Mesothelial cell of epicardium (in vitro differentiated cells): ENCODE measurements at places on chromosomes 1 and 21. TPM values are rescaled to one million over a fixed set of nuclear protein-coding genes. Genes with fewer than 3 reads are reported as not detected.

GRCh38 chr21:36768496-36768895, 69.6 kb downstream of the SIM2 start:
- H3K4me1 ChIP-seq, result peaks cover 23% of the 10 kb centered on the region
- H3K27ac ChIP-seq, result peak overlapping the region; percentile 84
- DNase-seq, result no peak
- H3K4me3 ChIP-seq, result no peak overlapping the region

- H3K27ac ChIP-seq, result peak overlapping the region; percentile 88
- no peak overlapping the region for H3K4me3 ChIP-seq
- DNase-seq, result no peak
These were observed 55.0 kb upstream of the PTGFRN start for GRCh38 chr1:116854716-116855115.

DNA sequence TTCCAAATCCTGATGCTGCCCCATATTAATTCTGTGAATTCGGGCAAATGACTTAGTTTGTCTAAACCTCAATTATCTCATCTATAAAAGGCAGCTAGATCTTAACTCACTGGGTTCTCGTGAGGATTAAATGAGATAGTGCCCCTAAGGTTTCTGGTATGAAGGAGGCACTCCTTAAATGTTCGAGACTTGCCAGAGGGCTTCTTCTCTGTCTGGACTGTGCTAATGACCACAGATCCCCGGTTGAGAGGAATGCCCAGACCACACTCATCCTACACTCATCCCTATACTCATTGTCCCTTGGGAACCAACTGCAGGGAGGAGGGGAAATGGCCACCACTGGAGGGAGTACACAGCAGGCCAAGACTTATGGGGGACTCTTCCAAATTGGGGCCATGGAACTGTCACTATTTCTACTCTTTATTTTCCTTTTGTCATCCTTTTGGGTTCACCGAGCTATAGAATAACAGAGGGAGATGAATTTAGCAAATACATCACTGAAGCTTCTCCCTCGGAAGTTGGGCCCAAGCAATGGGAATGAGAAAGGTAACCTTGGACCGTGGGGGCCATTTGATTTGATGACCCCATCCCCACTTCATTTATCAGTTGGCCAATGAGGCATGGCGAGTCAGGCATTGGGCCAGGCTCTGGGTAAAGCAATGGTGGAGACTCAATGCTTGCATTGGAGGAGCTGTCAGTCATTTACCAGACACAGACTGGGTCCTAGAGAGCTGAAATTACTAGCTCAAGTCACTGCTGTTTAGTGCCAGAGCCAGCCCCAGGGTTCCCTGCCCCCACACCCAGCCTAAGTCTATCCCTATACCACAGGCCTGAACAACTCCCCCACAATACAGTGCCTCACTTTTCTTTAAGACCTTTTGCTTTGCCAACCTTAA, 5.1 kb downstream of the ATF3 start:
- peaks cover 13% of the 10 kb centered on the region for H3K27me3 ChIP-seq
- no peak overlapping the region for H3K4me3 ChIP-seq
- H3K4me1 ChIP-seq, result peaks cover 53% of the 10 kb centered on the region
- H3K36me3 ChIP-seq, result peaks cover 16% of the 10 kb centered on the region
- peak overlapping the region; percentile 80 for H3K27ac ChIP-seq

- peaks cover 17% of the 10 kb centered on the region for H3K4me1 ChIP-seq
- H3K36me3 ChIP-seq, result peaks cover 6% of the 10 kb centered on the region
- H3K27me3 ChIP-seq, result no peaks in the 10 kb centered on the region
- H3K27ac ChIP-seq, result peak overlapping the region; percentile 91
These were observed 717 bp downstream of the UBIAD1 start for GRCh38 chr1:11273595-11274234.

DNA sequence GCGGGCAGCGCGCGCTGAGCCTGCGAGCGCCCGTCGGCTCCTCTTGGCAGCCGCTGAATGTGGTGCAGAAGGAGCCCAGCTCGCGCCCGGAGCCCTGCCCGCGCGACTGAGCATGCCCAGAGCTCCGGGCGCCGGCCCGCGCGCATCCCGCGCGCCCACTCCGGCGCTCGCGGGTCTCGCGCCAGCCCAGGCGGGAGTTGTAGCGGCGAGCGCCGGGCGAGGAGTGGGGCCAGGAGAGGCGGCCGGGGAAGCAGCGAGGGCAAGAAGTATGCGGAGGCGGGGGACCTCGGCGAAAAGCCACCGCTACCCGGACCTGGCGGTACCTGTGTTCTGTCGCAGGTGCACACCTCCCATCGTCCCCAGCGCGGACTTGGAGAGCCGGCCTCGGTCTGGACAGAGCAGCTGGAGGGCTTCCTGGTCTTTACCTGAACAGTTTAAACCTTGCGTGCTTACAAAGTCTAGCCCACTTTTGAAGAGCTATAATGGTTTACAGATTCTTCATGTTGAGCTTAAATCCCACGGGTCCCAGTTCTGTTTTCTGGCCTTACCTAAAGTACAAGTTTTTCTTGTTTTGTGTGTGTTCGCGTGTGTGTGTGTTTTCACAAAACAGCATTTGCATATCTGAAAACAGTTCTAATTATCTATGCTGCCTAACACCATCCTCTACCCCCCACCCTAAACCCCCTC, at the start of gene DDAH1:
Gene DDAH1 (minus strand): TSS at position 61 of the 687 bp plus-strand sequence. CDS start 114 bp downstream, outside the sequence.
- peak within 1 kb of the TSS; percentile 70 for H3K4me3 ChIP-seq
- H3K4me1 ChIP-seq, result peaks cover 29% of the 10 kb centered on the region
- peak; percentile 61 for DNase-seq
- no peaks in the 10 kb centered on the region for H3K27me3 ChIP-seq

GRCh38 chr1:198258491-198258890, 101.7 kb downstream of the NEK7 start:
- peaks cover 25% of the 10 kb centered on the region for H3K4me1 ChIP-seq
- no peak for DNase-seq

DNA sequence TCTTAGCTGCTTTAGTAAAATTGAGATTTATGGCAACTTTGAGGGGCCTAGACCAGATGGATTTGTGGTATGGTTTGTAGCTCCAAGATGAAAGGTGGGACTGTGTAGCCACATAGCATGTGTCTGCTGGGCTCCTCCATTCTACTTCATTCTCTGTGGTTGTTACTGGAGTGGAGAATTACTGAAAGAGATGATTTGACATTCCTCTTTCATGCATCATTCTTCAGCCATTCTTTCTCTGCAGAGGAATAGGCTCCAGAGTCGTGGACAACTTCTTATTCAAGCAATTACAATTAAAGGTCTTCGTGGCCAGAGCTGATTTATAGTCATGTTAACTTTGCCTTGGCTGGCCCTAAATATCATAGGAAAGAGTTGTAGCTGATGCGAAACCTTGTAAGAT, 328.9 kb downstream of the PAPPA2 start:
- no peak for DNase-seq
- H3K27ac ChIP-seq, result no peak overlapping the region
- H3K4me1 ChIP-seq, result no peaks in the 10 kb centered on the region
- no peak overlapping the region for H3K4me3 ChIP-seq
- no peaks in the 10 kb centered on the region for H3K36me3 ChIP-seq

DNA sequence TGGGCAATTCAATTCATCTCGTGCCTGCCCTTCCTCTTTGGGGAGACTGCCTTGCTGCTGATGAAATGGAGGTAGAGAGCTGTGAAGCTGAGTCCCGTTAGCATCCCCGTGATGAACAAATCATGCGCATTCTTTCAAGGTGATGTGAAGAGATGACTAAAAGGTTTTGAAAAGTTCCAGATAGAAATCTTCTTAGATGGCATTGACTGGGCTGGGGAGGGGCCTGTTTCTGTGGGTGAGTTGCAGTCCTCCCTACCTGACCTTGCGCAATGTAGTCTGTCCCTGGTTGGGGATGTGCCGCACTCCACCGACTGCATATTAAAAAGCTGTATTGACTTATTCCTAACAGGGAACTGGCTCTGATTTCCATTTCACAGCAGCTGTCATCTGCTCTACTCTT, 49.6 kb downstream of the ST6GALNAC3 start:
- no peak for DNase-seq
- peaks cover 9% of the 10 kb centered on the region for H3K36me3 ChIP-seq
- H3K4me1 ChIP-seq, result peaks cover 28% of the 10 kb centered on the region
- no peaks in the 10 kb centered on the region for H3K27me3 ChIP-seq
- H3K4me3 ChIP-seq, result no peak overlapping the region

- no peak overlapping the region for H3K4me3 ChIP-seq
- DNase-seq, result no peak
- H3K4me1 ChIP-seq, result peaks cover 27% of the 10 kb centered on the region
- H3K27ac ChIP-seq, result peak overlapping the region; percentile 69
- no peaks in the 10 kb centered on the region for H3K27me3 ChIP-seq
These were observed 158.5 kb upstream of the FGGY start for GRCh38 chr1:59138402-59138801.

GRCh38 chr21:44983421-44984206, 43.8 kb downstream of the SLX9 start:
- no peaks in the 10 kb centered on the region for H3K27me3 ChIP-seq
- H3K4me3 ChIP-seq, result no peak overlapping the region
- peaks cover 11% of the 10 kb centered on the region for H3K4me1 ChIP-seq

DNA sequence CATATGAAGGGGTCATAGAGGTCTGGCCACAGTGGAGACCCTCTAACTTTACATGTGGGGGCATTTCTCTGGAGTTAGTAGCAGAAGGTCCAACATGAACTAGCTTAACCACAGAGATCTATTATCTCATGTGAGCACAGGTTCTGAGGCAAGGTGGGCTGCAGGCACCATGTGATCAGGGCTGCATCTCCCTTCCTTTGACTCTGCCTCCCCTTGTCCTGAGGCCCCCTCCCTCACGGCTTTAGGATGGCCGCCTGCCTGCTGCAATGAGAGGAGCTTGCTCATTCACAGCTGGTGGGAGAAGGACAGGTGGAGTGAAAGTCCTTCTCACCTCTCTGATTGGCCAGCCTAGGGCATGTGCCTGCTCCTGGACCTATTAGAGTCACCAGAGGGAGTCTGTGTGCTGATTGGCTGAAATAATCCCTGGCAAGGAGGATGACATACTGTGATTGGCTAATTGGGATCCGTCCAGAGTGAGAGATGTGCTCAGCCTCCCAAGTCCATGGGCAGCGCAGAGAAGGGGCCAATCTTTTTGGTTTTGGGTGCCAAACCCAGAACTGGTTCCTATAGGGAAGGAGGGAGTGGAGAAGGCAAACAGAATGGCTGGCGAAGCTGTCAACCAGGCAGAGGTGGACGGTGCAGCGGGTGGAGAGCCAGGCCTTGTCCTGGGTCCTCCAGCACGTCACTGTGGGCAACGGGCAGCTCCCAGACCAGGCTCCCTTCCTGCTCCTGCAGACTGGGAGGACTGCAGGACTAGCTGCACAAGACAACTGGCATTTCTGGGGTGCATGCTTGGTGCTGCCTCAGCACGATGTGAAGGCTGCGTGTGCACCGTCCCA, 39.4 kb upstream of the C1orf174 start:
- no peaks in the 10 kb centered on the region for H3K4me1 ChIP-seq
- DNase-seq, result no peak
- no peaks in the 10 kb centered on the region for H3K36me3 ChIP-seq
- H3K27ac ChIP-seq, result no peak overlapping the region
- peaks cover 17% of the 10 kb centered on the region for H3K27me3 ChIP-seq

DNA sequence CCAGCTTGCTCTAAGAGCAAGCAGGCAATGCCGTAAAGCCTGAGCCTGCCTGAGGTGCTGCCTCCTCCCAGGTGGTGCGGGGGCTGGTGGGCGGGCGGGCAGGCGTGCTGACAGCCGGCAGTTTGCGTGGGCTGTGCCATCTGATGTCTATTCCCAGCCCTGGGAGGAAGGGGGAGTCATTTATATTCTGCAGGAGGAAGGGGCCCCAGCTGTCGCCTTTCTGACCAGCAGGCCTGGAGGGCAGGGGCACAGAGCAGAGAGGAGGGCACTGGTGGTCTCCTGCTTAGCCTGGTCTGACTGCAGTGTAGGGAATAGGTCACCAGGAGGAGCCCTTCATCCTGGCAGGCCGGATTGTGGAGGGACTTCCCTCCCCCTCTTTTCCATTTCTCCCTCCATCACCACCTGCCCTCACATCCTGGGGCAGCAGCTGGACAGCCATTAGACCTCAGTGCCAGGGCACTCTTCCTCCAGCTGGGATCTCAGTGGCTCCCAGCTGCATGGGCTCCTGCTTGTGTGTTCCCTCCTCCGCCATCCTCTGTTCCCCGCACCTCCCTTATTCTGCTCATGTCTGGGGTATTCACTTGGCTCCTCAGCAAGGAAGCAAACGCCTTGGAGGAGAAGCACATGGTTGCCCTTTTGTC, 4.4 kb downstream of the CYB561D1 start:
- no peak for DNase-seq
- H3K4me1 ChIP-seq, result peaks cover 28% of the 10 kb centered on the region
- H3K27me3 ChIP-seq, result no peaks in the 10 kb centered on the region
- H3K36me3 ChIP-seq, result no peaks in the 10 kb centered on the region
- no peak overlapping the region for H3K27ac ChIP-seq
- no peak overlapping the region for H3K4me3 ChIP-seq

DNA sequence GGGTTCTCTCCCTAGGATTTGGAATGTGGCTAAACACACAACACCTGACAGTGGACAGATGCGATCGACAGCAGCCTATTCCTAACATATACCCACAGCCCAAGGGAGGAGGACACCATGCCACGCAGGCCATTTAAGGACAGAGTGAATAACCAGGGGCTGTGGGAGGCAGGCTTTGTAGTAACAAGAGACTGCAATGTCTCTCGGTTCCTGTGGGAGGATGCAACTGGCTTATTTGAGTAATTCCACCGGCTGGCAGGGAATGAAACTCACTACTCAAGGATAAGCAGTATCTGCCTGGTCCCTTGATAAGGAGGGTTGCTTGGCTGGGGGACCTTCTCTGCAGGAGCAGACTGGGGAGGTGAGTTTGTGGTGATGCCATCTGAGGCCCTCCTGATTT, 109.6 kb downstream of the PCP4 start:
- no peaks in the 10 kb centered on the region for H3K36me3 ChIP-seq
- peaks cover 19% of the 10 kb centered on the region for H3K4me1 ChIP-seq

DNA sequence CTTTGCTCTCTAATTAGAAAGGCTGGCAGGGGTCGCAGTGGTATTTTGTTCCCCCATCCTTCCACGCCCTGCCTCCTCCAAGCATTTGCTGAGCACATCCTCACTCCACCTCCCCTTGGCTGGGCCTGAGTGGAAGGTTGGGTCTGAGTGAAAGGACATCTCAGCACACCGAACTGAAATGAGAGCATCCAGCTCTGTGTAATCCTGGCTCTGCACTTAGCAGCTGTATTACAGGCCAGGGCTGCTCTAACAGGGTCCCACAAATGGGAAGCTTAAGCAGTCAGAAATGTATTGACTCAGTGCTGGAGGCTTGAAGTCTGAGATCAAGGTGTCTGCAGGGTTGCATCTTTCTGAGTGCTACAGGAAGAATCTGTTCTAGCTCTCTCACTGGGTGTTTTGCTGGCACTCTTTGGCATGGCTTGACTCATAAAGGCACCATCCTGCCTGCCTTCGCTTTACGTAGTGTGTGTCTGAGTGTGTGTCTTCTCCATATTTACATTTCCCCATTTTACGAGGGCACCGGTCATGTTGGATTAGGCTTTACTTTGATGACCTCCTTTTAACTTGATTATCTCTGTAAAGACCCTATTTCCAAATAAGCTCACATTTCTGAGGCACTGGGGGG, 48.5 kb upstream of the IGSF21 start:
- no peaks in the 10 kb centered on the region for H3K36me3 ChIP-seq
- no peak for DNase-seq
- H3K27me3 ChIP-seq, result peaks cover 68% of the 10 kb centered on the region

- H3K36me3 ChIP-seq, result no peaks in the 10 kb centered on the region
- no peak overlapping the region for H3K4me3 ChIP-seq
These were observed 45.2 kb downstream of the CAMK2N1 start for GRCh38 chr1:20440785-20441200.

GRCh38 chr1:214008347-214008746, 20.6 kb downstream of the PROX1 start:
- no peak overlapping the region for H3K27ac ChIP-seq
- no peak overlapping the region for H3K4me3 ChIP-seq
- H3K4me1 ChIP-seq, result peaks cover 14% of the 10 kb centered on the region
- peaks cover 3% of the 10 kb centered on the region for H3K27me3 ChIP-seq

LDLRAD2 gene
- total RNA-seq, result 0.75 to 1.1 TPM (median 1.0 TPM) in 3 replicates

PRR9 gene
- not detected in 3 replicates for total RNA-seq

NFASC gene
- total RNA-seq, result 0.35 to 0.72 TPM (median 0.72 TPM) in 3 replicates

CD1E gene
- total RNA-seq, result not detected in 3 replicates
